ENCODE measurements at places on chromosomes 4 and X.

DNA sequence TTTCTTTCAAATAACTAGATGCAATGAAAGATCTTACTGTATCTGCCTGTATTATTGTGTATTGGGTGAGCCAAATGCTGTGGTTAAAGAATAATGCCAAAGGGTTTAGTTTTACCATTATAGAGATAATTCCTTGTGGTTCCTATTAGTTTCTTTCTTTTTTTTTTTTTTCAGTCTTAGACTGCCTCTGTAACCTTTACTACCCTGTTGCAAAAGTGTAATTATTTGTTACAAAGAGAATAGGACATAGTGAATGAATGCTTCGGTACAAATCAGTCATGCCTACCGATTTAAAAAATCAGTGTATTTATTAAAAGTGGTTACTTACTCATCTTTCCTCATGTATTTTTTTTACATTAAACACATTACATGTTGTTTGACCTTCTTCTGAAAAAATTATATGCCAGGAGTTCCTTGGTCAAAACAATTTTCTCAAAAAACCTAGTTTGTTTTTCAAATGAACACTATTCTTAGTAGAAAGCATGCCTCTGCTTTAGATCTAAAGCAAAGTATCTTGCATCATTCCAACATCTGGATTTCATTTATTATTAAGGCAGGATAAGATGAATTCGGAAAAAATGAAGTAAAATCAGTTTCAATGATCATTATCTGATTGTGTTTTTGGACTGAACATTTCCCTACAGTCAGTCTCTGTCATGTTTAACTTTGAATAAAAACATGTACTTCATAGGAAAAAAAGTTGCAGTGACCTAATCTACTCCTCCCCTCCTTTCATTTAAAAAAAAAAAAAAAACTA lies 21.2 kb upstream of the SYNPO2 start:
- no peak for DNase-seq

GRCh38 chr4:114688059-114688458 lies 89.5 kb downstream of the UGT8 start:
- no peak for DNase-seq

DNA sequence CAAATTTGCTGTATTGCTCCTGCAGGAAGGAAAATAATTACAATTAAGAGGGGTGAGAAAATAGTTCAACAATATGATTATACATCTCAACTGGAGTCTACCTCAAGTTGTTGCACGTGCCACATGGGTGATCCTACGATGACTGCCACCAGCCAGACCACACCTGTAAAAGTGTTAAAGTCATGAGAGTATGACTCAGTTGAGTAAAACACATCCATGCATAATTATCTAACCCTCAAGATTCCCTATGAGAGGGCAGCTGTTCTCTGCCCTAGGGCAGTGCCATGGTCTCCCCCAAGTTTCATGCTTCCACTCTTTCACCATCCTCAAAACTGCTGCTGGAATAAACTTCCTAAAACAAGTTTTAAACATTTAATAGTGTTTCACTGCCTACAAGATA lies 44.1 kb downstream of the QRFPR start:
- no peak for DNase-seq

GRCh38 chr4:187849556-187850225 lies 145.9 kb upstream of the ZFP42 start:
- no peak for DNase-seq

DNA sequence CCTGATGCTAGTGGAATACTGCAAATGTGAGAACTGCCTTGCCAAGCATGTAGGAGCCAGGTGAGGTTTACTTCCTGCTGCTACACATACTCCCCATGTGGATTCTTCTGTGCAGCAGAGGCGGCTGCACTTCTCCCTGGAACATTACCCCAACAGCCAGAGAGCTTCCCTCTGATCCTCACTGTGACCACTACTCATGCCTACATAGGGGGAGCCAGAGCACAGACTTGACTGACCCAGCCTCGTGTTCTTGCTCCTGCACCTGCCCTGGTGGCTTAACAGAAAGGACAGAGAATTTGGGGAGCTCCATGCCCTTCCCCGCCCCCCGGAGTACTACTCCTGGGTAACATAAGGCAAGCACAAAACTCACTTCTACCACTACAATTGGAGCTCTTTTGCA lies 38.4 kb downstream of the UGT2A2 start:
- no peak for DNase-seq

GRCh38 chr4:74638001-74638400 lies 156.3 kb downstream of the BTC start:
- no peak for DNase-seq

DNA sequence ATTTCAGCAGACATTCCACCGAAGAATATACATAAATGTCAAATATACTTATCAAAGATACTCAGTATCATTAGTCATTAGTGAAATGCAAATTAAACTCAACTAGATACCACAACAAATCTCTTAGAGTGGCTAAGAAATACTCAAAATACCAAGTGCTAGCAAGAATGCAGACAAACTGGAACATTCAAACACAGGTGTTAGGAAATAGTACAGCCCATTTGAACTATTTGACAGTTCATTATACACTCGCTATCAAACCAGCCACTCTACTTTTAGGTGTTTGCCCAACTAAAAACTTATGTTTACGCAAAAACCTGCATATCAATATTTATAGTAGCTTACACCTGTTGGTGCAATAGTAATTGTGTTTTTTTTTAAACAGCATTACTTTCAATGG lies 8.8 kb downstream of the ADAM29 start:
- DNase-seq: no peak

- DNase-seq: no peak
Observed at GRCh38 chr4:140611854-140612253, 43.1 kb upstream of the UCP1 start.

DNA sequence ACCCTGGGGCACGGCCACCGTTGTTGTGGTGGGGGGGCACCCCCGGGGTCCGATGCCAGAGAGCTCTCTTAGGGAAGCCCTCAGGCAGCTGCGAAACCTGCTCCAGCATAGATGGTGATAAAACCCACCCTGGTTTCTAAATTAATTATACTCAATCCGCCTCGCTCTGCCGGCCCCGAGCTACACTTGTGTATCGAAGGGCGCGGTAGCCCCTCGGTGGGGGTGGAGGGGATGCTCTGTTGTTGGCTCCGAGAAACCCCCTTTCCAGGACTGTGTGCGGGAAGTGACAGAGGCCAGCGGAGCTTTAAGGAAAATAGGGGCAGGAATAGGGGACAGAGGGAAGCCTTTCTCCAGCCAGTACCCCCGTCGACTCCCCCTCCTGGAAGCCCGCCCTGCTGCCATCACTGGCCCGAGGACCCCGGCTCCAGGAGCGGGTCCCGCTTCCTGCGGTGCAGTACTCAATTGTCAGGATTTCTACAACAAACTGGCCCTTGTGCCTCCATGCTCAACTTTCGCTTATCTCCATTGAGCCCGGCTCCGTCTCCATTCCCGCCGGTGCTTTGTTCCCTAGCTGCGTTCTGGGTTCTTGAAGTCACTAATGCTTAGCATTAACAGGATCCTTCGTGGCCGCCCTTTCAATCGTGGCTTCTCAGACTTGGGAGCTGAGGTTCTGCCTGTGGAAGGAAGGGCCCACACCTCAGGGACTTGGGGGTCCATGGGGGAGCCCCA lies 408.2 kb downstream of the BCOR start:
- no peak for DNase-seq

DNA sequence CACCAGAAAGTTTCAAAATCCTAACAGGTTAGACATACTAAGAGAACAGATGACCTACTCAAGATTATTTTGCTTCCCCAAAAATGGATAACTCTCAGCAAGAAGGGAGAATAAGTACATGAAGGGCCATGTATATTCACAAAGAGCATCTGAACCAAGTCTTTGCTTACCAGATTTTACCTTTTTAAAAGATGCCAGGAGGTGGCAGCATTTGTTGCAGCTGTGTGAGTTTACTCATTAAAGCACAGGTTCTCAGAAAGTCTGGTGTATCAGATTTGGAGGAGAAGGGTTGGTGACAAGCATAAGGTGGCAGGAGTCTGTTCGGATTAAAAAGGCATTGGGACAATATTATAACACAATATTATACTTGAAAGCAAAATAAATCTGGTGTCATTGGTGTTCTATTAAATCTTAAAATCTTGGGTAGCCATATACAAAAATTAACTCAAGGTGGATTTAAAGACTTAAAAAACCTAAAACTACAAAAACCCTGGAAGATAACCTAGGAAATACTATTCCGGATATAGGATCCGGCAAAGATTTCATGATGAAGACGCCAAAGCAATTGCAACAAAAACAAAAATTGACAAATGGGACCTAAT lies 51.3 kb upstream of the NFKB1 start:
- peak; percentile 44 for DNase-seq

DNA sequence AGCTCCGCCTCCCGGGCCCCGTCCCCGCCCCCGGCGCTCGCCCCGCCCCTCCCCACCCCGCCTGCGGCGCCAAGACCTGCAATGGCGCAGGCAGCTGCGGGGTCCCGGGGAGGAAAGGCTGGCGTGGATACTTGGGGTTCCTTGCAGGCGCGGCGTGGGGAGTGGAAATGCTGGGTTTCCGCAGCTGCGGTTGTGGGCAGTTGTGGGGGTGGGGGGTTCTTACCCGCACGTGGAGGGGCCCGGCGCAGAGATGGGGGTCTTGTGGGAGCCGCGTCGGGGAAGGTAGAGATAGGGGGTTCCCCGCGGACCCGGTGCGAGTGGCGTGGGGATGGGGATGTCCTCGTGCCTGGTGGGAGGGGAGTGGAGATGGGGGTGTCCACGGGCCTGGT lies 680 bp upstream of the ASMTL start:
- DNase-seq: no peak

- DNase-seq: no peak
Observed at GRCh38 chr4:147174591-147174990, 228.9 kb upstream of the TTC29 start.

GRCh38 chr4:89373394-89373793 lies 65.8 kb upstream of the GPRIN3 start:
- DNase-seq: no peak

GRCh38 chr4:19051831-19052230 lies 1030.3 kb upstream of the LCORL start:
- peak; percentile 38 for DNase-seq

DNA sequence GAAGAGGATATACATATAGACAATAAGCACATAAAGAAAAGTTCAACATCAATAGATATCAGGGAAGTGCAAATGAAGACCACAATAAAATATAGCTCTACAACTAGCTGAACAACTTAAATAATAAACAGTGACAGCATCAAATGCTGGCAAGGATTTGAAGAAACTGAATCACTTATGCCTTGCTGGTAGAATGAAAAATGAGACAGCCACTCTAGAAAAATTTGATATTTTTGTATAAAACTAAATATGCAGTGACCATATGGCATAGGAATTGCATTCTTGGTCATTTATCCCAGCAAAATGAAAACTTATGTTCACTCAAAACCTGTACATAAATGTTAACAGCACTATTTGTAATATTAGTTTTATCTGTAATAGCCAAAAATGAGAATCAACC lies 1102.0 kb downstream of the C4orf33 start:
- DNase-seq: no peak

DNA sequence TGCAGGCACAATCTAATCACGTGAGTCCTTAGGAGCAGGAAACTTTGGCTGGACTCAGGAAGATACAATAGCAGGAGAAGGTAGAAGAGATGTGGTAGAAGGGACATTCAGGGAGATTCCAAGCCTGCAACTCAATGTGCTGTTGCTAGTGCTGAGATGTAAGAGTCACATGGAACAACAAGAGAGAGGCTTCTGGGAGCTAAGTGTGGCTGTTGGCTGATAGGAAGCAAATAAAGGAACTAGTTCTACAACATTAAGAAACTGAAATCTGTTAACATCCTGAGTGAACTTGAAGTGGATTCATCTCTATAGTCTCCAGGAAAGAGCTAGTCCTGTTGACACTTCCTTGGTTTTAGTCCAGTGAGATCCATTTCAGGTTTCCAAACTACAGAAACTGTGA lies 1207.4 kb downstream of the ADGRL3 start:
- DNase-seq: no peak

DNA sequence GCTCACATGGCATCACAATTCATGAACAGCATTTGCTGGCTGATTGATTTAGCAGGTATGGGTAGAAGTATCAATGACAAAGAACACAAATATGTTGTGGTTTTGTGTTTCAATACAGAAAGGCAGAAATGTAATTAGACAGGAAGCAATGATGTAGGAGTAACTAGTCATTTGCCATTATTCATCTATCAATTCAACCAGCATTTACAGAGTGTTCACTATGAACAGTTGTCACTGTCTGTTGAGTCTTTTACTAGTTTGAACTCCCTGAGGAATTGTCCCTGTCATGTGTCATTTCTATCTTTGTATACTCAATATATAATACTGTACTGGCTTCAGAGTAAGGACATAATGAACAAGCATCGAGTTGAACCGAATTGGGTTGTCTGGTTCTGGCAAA lies 51.5 kb upstream of the ARHGAP24 start:
- DNase-seq: no peak

DNA sequence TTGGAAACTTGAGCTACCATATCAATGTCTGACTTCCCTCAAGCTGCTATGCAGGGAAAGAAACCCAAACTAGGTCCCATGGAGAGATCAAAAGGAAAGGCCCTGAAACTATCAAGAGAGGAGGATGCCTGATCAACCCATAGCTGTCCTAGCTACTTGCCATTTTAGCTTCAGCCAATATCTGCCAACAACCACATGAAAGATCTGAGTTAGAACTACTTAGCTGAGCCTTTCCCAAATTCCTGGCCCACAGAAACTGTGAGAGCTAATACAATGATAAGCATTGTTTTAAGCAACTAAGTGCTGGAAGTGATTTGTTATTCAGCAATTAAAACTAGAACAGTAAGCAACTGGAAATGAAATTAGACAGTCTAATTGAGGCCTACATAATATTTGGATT lies 6.3 kb upstream of the ARHGEF38 start:
- DNase-seq: no peak

GRCh38 chrX:123454712-123455431 lies 270.8 kb downstream of the GRIA3 start:
- no peak for DNase-seq

GRCh38 chr4:61520681-61521160 lies 320.6 kb downstream of the ADGRL3 start:
- DNase-seq: no peak
